ENCODE measurements at places on chromosomes 13 and 19.

DNA sequence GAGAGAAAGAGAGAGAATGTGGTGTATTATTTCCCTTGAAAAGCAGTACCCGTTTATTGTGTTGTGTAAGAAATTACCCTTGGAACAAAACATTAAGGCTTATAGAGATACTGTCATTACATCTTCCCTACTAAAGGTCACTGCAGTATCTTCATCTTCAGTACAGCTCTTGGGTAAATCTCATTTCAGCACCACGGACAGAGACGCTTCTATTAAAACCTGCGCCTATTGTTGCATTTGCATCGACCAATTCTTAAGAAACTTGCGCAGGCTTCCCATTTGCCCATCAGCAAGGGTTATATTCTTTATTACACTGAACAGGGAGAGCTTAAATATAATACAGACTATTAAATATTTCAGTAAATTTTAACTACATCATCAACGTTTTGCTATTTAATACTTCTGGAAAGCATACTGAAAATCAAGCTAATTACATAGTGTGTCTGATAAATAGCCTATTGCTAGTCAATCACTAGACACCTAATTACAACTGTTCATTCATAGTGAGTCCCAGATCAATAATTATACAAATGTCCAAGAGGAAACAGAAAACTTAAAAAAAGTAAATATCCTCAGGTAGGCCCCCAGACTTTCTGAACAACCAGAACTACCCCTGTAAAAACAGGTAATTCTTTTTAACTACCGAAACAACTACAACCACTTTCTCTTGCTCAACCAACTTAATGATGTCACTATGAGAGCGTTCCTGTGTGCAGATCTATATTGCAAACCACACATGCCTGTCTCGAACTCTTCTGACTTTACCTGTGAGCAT lies 350.6 kb downstream of the LIG4 start:
- DNase-seq = no peak

- DNase-seq = peak; percentile 93
Observed at GRCh38 chr19:40614622-40615411, 13.6 kb downstream of the LTBP4 start.

GRCh38 chr19:19502281-19502680 lies 13.1 kb downstream of the TSSK6 start:
- DNase-seq = no peak

DNA sequence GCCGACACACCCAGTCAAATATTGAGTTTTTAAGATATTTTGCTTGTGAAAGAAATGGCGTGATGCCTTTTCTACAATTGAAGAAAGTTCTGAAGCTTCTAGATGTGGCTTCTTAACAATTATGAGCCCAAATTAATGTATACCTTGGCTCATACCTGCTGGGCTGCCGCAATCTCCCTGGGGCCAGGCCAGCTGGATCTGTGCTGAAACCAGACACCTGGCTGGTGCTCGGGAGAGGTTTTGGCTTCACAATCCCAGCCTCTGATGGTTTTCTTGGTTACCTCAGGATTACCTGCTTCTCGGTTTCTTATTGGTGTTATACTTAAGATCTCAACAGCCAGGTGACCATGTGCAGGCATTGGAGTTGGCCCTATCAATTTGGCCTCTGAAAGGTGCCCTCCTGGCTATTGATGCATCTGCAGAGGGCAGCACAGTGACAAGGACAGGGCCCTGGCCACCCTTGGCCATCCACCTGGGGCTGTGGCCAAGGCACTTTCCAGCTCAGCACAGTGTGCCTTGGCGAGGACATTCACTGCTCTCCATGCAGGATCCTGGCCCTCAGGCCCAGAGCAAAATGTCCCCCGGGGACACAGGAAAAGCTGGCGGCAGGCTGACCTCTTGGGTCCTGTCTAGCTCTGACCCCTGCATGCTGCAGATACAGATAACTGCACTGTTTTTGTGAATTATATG lies 305.0 kb downstream of the ZNF536 start:
- DNase-seq = no peak

DNA sequence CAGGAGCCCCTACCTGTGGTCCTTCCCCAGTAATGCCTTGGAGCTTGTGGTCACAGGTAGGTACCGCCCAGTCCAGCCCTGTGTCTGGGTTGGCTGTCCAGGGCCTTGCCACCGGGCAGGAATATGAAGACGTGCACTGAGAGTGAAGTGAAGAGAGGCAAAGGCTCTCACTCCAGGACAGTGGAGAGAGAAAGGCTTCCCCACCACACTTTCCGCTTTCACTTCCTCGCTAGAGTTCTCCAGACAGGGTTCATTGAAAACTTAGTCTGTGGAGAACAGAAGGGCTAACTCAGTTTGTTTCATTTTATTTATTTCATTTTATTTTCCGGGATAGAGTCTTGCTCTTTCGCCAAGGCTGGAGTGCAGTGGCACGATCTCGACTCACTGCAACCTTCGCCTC lies 14.2 kb downstream of the FCAR start:
- DNase-seq = no peak

DNA sequence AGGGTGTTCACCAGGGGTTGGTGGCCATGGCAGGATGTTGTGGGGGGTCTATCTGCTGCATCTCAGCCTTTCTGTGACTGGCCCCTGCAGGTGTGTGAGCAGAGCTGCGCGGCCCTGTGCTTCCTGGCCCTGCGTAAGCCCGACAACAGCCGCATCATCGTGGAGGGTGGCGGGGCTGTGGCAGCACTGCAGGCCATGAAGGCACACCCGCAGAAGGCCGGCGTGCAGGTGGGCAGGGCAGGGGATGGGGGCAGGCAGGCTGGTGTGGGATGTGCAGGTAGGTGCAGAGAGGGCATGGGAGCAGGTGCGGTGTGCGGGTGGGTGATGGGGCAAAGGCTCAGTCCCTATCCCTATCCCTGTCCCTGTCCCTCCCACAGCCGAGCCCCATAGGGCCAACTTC lies 8.1 kb upstream of the SLC25A42 start:
- DNase-seq = no peak

- DNase-seq = no peak
Observed at GRCh38 chr19:40528078-40528477, 48.6 kb upstream of the SHKBP1 start.
